SW 1271 (cell line): ENCODE measurements at places on chromosomes 12 and 14.

DNA sequence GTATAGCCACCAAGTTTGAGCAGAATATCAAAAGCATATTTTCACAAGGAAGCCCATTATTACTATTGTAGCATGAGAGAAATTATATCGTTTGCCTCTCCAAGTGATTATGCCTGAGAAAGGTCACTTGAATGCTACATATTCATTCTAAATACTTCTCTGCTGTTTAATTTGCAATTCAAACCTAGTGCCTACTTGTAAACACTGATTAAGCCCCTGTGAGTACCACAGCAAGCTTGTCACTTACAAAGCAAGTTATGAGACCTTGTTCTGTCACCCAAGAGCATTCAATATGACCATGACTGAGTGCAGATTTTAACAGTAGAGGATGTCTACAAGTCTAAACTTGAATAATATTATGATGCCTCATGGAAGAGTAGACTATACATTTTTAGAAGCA, 124.7 kb upstream of the SSTR1 start:
- no peak for DNase-seq

DNA sequence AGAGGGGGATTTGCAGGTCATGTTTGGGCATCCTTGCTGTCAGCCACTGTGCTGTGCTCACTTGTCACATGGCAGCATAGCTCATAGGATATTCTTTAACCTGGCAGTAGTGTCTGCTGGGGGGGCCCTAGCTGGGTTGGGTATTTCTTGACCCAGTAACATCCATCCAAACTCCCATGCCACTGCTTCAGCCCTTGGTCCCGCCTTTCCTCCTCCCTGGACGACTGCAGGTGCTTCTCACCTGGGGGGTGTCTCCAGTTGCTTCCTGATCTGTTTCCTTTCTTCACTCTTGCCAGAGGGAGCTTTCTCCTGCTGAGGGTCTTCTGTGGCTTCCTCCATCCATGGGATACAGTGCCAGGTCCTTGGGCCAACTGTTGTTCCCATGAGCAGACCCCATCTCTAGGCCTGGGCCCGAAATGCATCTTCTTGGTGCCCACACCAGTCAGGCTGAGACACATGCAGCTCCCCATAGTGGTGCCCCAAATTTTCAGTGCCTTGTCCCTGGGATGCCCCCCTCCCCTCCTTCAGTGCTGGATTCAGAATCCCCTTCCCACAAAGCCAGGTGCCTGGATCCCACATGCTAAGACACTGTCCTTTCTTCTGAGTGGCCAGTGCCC, 20.5 kb downstream of the C14orf132 start:
- DNase-seq, result no peak

- DNase-seq, result no peak
Observed at GRCh38 chr14:73723406-73723796, 9.2 kb upstream of the PNMA1 start.

GRCh38 chr14:92680781-92681650, 67.4 kb downstream of the LGMN start:
- DNase-seq, result no peak

- DNase-seq, result no peak
Observed at GRCh38 chr14:104350463-104351185, 212.2 kb downstream of the KIF26A start.

- DNase-seq, result no peak
Observed at GRCh38 chr12:113946175-113946574, 19.9 kb downstream of the RBM19 start.

GRCh38 chr12:89080793-89081465, 271.4 kb downstream of the DUSP6 start:
- no peak for DNase-seq

DNA sequence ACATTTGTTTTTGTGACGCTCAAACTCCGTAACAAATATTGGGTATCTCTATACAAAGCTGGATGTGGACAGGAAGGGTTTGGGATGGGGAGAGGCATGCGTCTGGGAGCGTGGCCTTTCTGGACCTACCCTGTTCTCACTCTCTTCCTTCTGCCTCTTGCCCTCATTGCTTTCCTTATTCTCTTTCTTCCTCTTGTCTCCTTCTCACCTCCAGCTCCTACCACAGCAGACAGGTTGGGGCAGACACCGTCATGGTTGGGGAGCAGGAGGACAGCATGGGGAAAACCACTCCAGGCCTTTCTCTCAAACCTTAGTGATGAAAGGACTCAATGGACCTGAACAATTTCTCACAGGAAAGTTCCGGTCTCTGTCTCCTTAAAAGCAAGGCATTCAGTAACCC, 465.3 kb downstream of the RAD51B start:
- DNase-seq, result no peak

DNA sequence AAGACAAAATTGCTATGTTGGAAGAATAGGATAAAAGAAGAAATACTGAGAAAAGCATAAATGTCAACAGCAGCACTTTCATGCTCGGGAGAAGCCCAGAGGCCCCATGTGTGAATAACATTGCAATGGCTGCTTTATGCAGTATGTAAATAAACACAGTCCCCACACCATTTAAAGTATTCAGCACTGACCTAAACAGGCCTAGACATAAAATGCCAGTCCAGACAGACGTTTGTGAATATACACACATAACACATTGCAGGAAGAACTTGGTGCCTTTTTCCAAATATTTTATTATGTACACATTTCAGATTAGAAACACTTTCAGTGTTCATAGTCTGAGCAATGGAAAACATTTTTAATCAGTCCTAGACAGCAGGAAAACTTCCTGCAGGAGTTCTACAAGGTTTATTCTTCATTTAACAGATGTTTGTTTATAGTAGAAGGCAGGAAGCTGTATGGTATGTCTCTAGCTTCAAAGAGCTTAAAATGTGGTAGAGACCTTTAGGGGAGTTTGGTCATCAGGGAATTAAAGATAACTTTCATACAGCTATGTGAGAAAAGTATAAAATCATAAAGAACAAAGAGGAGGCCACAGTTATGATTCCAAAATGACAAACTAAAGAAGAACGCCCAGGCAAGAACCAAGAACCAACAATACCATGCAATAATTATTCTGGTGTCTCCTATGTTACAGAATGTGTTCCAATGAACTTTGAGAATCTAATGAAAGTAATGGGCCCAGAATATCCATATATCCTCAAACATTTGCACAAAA, 30.6 kb upstream of the SLC38A2 start:
- no peak for DNase-seq

- DNase-seq, result no peak
Observed at GRCh38 chr14:82854901-82855300, 1321.2 kb upstream of the SEL1L start.

GRCh38 chr14:58944343-58944967, 244.0 kb upstream of the DAAM1 start:
- no peak for DNase-seq

DNA sequence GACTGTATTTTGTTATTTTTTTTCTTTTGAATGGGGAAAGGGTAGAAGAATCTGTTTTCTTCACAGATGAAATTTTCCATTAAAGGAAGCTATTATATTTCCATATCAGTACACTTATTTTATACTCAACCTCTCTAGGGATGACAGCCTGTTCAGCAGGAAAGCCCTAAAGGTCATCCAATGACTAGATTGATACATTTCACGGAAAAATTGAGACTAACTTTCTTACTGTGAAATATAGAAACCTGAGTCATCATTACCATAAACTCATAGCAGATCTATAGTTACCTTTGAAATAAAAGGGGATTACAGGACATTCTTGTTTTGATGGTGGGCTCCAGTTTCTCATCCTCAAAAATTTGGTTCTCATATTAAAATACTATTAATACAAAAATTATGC, 36.1 kb upstream of the PTCSC3 start:
- DNase-seq, result no peak

GRCh38 chr12:51389302-51389999, 1.8 kb downstream of the GALNT6 start:
- DNase-seq, result no peak

DNA sequence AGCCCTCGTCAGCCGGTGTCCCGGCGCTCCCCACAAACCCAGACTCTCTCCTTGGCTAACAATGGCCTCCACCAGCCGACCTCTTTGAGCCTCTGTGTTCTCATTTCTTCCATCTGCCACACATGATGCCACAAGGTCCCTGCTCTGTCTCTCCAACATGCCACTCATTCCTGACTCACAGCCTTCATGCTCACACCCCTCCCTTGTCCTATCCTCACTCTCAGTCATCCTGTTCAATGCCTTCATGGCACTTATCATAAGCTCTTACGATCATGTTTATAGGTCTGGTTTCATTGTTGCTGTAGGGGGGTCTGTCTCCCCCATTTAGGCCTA, 9.6 kb upstream of the SERPINA11 start:
- DNase-seq, result no peak

- DNase-seq, result no peak
Observed at GRCh38 chr14:79822034-79822433, 389.3 kb downstream of the DIO2 start.

DNA sequence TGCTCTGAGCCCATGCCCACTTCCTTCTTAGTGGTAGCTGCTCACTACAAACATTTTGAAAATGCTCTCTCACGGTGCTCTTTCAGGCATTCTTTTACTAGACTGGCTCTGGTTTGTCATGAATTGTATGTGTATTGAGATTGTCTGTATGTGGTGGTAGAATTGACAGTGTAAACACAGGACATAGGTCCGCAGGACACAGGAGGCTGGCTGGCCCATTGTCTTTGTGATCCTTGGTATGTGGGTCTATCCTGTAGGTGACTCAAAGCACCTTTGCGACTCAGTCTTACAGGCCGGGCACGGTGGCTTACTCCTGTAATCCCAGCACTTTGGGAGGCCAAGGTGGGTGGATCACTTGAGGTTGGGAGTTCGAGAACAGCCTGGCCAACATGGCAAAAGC, 250.9 kb downstream of the C12orf75 start:
- DNase-seq, result no peak

GRCh38 chr12:168763-169525, 45.0 kb downstream of the SLC6A12 start:
- no peak for DNase-seq

- DNase-seq, result no peak
Observed at GRCh38 chr14:91358654-91359220, 58.9 kb downstream of the CCDC88C start.

GRCh38 chr12:79848339-79848738, 86.6 kb downstream of the PPP1R12A start:
- peak; percentile 24 for DNase-seq

DNA sequence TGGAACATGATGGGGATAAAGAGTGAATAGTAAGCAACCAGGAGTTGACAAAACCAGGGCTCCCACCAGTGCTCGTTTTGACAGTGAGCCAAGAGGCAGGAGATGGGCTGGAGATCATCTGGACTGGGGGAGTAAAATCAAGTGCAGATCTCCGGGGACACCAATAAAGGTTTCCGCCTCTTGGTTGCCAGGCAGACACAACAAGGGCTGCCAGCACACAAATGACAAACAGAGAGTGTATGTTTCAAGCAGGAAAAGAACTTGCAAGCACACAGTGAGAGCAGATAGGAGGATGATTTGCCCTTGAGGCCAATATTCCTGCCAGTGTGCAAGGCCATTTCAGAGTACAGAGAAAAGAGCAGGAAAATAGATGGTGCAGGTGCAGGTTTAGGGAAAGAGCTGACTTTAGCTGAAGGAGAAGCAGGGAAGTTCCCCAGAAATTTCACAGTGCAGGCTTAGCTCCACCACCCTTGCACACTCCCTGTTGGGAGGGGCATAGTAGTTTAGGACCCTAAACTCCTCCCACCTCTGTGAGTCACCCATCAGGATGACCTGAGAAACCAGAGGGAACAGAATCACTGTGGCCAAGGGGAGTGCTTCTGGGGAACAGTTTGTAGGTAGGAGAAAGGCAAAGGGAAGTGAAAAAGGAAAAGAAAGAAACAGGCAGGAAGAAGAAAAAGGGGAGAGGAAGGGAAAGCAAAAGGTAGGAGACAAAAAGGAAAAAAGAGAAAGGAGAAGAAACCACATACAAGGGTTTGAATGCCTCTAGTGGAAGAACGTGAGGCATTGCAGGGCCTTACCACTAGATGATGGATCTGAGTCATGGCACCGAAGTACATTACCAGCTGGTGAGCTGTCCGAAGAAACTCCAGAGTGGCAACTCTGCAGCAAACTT, 404.4 kb downstream of the SLC6A15 start:
- DNase-seq, result no peak

- no peak for DNase-seq
Observed at GRCh38 chr12:118650586-118650960, 274.2 kb downstream of the SUDS3 start.

DNA sequence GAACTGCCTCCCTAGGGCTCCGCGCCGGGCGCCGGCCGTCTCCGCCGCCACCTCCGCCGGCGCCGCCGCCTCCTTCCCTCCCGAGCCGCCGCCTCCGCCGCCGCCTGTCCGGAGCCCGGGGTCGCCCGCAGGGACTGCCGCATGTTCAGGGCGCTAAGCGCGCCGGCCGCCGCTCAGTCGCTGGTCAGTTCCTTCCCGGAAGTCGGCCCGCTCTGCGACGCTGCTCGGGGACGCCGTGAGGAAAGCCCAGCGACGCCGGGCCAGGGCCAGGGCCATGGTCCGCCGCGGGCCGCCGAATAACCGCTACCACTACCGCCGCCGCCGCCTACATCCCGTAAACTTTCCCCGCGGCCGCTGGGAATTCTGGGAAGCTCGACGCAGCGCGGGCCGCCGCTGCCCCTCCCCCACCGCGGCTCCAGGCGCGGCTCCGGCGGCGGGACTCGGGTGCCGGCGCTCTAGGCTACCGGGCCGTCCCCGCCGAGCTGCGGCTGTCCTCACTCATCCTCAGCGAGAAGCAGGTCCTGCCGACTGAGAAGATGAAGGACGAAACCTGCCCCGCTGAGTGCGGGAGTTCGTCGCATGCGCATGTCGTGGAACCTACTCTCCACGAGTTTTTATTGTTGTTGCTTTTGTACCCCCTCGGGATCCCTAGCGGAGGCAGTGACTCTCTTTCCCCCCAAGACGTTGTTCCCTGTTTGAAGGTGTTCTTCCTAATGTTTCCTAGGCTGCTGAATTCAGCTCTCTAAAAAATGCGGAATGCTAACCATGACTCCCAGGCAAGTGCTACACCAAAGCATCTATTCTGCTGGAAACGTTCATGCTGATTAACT, at the start of gene SAV1:
Gene SAV1, minus strand, starts transcription at position 311 of the 830 bp plus-strand sequence. CDS start 339 bp downstream, outside the sequence.
- peak; percentile 80 for DNase-seq

GRCh38 chr12:88142610-88142991, 494 bp downstream of the TMTC3 start:
- no peak for DNase-seq

DNA sequence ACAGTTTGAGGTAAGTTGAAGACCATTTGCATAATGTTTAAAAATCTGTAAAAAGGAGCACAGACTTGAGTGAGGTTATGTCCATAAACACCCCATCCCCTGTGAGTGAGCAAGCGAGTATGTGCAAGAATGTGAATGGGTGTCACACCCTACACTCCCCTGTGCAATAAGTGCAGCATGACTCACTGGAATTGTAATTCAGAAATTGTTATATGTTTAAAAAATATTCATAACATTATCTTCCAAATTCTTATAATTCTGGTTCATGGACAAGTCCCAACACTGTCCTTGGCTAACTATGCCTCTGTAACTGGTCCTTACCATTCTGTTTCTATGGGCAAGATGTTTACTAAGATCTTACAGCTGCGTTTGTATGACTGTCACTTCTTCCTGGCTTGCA, 207.8 kb upstream of the FAR2 start:
- no peak for DNase-seq

GRCh38 chr14:49862089-49862673, 9.6 kb upstream of the NEMF start:
- DNase-seq, result peak; percentile 70

- DNase-seq, result no peak
Observed at GRCh38 chr14:97824218-97824617, 1027.0 kb downstream of the VRK1 start.
